Chondrocyte (in vitro differentiated cells): ENCODE measurements at places on chromosomes 16 and 17. TPM values are rescaled to one million over a fixed set of nuclear protein-coding genes. Genes with fewer than 3 reads are reported as not detected.

The PRAC1 gene
- not detected in 3 replicates for total RNA-seq

The ADAP2 gene
- total RNA-seq: 0.32 to 1.3 TPM (median 0.64 TPM) in 3 replicates

The KRT39 gene
- not detected in 3 replicates for total RNA-seq

GRCh38 chr16:6375465-6376075 is 957.1 kb upstream of the RBFOX1 start:
- H3K27me3 ChIP-seq: no peaks in the 10 kb centered on the region
- H3K36me3 ChIP-seq: no peaks in the 10 kb centered on the region
- no peak overlapping the region for H3K27ac ChIP-seq
- no peaks in the 10 kb centered on the region for H3K4me1 ChIP-seq

GRCh38 chr16:52929478-52930400 is 123.0 kb downstream of the CHD9NB start:
- H3K27ac ChIP-seq: no peak overlapping the region
- no peak for DNase-seq
- H3K4me3 ChIP-seq: no peak overlapping the region
- H3K27me3 ChIP-seq: peaks cover 2% of the 10 kb centered on the region

GRCh38 chr16:21227866-21228265 is 5.6 kb upstream of the ANKS4B start:
- H3K36me3 ChIP-seq: no peaks in the 10 kb centered on the region
- H3K4me3 ChIP-seq: no peak overlapping the region
- peaks cover 35% of the 10 kb centered on the region for H3K27me3 ChIP-seq
- no peaks in the 10 kb centered on the region for H3K4me1 ChIP-seq
- H3K27ac ChIP-seq: no peak overlapping the region
- no peak for DNase-seq

DNA sequence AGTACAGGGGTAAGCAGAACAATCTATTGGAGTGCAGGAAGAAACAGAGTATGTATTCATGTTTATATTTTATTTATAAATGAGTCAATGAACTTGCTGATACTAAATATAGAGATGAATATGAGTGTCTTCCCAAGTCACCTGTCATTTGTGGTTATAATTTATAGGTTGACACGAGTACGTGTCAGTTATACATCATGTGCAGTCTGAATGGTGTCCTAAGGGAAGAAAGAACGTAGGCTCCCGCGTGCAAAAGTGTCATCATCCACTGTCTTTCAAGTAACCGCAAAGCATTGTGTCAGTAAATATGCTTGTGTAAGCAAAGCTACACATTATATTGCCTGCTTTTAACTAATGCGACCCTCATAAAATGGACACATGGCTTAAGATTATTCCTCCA is 786.1 kb downstream of the KCNJ2 start:
- H3K36me3 ChIP-seq: peaks cover 2% of the 10 kb centered on the region
- no peaks in the 10 kb centered on the region for H3K4me1 ChIP-seq
- H3K4me3 ChIP-seq: no peak overlapping the region
- DNase-seq: no peak
- H3K27ac ChIP-seq: no peak overlapping the region

DNA sequence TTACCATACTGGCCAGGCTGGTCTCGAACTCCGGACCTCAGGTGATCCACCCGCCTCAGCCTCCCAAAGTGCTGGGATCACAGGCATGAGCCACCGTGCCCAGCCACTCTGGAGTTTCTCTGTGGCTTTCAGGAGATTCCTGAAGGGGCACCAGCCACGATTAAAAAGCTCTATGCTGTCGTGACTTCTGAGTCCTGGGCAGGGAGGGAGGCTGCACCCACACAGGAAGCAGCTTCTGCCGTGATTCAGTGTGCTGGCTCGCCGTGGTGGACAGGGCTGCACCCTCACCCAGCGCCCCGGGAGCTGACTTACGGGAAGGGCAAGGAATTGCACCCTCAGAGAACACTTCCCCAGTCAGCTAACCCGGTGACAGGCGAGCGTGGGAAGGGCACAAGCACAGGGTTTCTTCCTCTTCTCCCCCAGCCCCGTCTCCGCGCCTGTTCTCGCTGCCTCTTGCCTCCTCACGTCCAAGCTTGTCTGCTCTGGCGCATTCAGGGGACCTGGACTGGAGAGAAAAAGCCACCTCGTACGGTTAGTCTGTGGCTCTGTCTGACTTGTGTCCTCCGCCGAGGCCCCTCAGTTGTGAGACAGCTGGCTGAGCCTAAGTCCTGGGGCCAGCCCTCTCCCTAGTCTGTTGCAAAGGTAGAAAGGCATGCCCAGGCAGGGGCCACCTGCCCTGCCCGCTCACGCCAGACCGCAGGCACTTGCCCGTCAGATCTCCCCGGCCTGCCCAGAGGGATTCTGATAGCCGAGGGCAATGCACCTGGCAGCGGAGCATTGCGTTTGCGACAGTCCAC is 145.0 kb downstream of the SEC14L1 start:
- peak overlapping the region; percentile 12 for H3K4me3 ChIP-seq
- no peaks in the 10 kb centered on the region for H3K36me3 ChIP-seq
- no peaks in the 10 kb centered on the region for H3K27me3 ChIP-seq

GRCh38 chr17:28763804-28764266 is 20.0 kb downstream of the TRAF4 start:
- H3K27me3 ChIP-seq: no peaks in the 10 kb centered on the region
- H3K4me1 ChIP-seq: peaks cover 12% of the 10 kb centered on the region
- no peak overlapping the region for H3K4me3 ChIP-seq
- H3K27ac ChIP-seq: peak overlapping the region; percentile 68

GRCh38 chr17:37610971-37611370 is 1.8 kb upstream of the SYNRG start:
- peaks cover 3% of the 10 kb centered on the region for H3K36me3 ChIP-seq
- no peak overlapping the region for H3K4me3 ChIP-seq
- DNase-seq: no peak
- H3K27me3 ChIP-seq: no peaks in the 10 kb centered on the region

DNA sequence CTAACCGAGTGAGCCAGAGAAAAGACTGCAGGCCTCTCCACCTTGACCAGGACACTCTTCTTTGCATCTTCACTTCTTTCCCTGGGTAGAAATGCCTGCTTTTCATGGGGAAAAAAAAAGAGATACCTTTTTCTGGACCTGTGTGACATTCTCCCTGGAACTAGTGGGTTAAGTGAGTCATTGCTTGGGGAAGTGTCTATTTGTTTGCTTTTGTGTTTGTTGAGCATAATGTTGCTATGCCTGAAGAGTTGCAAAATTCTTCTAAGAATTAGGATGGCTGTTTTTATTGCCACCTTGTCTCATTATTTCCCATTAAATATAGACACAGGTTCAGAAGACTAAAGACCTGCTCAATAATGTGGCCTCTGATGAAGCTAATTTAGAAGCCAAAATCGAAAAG is 18.8 kb downstream of the CLUAP1 start:
- no peaks in the 10 kb centered on the region for H3K27me3 ChIP-seq
- H3K27ac ChIP-seq: no peak overlapping the region
- no peak overlapping the region for H3K4me3 ChIP-seq
- H3K4me1 ChIP-seq: peaks cover 2% of the 10 kb centered on the region
- H3K36me3 ChIP-seq: peaks cover 26% of the 10 kb centered on the region

DNA sequence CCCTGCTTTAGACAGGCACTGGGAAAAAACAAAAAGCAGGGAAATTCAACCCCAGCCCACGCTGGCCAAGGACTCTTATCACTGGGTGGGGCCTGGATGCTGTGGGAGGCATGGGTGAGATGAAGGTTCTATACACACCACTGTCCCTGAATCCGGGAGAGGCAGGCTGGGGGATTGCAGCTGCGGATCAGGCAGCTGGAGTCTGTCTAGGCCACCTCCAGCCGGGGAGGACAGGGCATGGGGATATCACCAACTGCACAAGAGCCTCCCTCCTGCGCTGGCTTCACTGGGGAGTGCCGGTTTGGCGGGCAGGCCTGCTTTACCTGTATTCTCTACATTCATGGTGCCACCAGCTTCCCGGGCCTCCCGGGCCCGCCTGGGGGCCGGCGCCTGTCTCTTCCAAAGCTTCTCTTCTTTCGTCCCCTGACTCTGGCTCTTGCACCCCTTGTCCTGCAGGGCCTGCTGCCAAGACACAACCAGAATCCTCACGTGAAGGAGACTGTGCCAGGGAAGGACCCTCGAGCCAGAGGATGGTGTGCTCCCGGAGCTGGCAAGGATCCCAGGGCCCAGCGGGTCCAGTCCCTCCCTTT is 13.9 kb downstream of the KIFC3 start:
- no peak overlapping the region for H3K4me3 ChIP-seq
- no peaks in the 10 kb centered on the region for H3K27me3 ChIP-seq
- no peak overlapping the region for H3K27ac ChIP-seq
- peaks cover 21% of the 10 kb centered on the region for H3K36me3 ChIP-seq
- DNase-seq: no peak
- H3K4me1 ChIP-seq: peaks cover 22% of the 10 kb centered on the region

GRCh38 chr17:51154176-51154575 is 817 bp downstream of the NME1 start:
- no peak overlapping the region for H3K27ac ChIP-seq
- H3K27me3 ChIP-seq: no peaks in the 10 kb centered on the region
- H3K36me3 ChIP-seq: peaks cover 4% of the 10 kb centered on the region
- H3K4me1 ChIP-seq: peaks cover 8% of the 10 kb centered on the region

- H3K27ac ChIP-seq: peak overlapping the region; percentile 45
- no peaks in the 10 kb centered on the region for H3K36me3 ChIP-seq
- peaks cover 45% of the 10 kb centered on the region for H3K4me1 ChIP-seq
- H3K4me3 ChIP-seq: no peak overlapping the region
Observed at GRCh38 chr17:52024300-52024870, 134.1 kb downstream of the CA10 start.

The CHST5 gene
- 0.07 to 0.17 TPM (median 0.10 TPM) in 3 replicates for total RNA-seq

The FOXC2 gene
- 70.4 to 84.2 TPM (median 77.8 TPM) in 3 replicates for total RNA-seq

- peak overlapping the region; percentile 62 for H3K27ac ChIP-seq
- DNase-seq: no peak
- H3K27me3 ChIP-seq: no peaks in the 10 kb centered on the region
- H3K4me1 ChIP-seq: peaks cover 58% of the 10 kb centered on the region
- no peaks in the 10 kb centered on the region for H3K36me3 ChIP-seq
Observed at GRCh38 chr17:73640691-73641090, 3.6 kb downstream of the SDK2 start.

GRCh38 chr16:20868890-20869289 is 31.3 kb downstream of the DCUN1D3 start:
- peaks cover 1% of the 10 kb centered on the region for H3K36me3 ChIP-seq
- H3K27ac ChIP-seq: peak overlapping the region; percentile 68
- H3K27me3 ChIP-seq: no peaks in the 10 kb centered on the region
- no peak overlapping the region for H3K4me3 ChIP-seq
- DNase-seq: no peak
